Retina (tissue), 1 donor: ENCODE measurements at places on chromosomes 2 and 18.
A peak's percentile ranks its signal among the peaks of the same experiment; 100 is the strongest.

GRCh38 chr2:180385601-180386201, 378.6 kb upstream of the CWC22 start:
- no peak for DNase-seq

- DNase-seq = peak; percentile 63
Observed at GRCh38 chr2:69306393-69306821, 80.6 kb downstream of the GFPT1 start.

DNA sequence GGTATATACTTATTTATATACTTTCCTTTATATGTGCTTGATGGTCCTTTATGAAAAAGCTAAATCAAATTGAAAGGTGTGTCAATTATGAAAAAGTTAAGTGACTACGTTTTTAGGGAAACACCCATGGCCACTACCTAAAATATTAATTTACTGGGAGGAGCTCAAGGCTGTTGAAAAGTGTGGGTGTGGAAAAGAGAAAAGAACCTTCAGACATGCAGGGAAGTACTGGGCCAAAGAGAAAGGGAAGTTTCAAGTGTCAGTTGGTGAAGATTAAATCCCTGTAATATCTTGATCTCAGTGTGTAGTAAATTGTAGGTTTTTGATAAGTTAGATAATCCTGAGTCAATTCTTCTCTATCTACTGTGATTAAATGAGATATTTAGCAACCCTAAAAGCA, 6.2 kb upstream of the GKN1 start:
- DNase-seq = no peak

- no peak for DNase-seq
Observed at GRCh38 chr2:197081294-197081693, 154.8 kb upstream of the PGAP1 start.

GRCh38 chr2:15673919-15674636, 82.4 kb downstream of the DDX1 start:
- peak; percentile 48 for DNase-seq

DNA sequence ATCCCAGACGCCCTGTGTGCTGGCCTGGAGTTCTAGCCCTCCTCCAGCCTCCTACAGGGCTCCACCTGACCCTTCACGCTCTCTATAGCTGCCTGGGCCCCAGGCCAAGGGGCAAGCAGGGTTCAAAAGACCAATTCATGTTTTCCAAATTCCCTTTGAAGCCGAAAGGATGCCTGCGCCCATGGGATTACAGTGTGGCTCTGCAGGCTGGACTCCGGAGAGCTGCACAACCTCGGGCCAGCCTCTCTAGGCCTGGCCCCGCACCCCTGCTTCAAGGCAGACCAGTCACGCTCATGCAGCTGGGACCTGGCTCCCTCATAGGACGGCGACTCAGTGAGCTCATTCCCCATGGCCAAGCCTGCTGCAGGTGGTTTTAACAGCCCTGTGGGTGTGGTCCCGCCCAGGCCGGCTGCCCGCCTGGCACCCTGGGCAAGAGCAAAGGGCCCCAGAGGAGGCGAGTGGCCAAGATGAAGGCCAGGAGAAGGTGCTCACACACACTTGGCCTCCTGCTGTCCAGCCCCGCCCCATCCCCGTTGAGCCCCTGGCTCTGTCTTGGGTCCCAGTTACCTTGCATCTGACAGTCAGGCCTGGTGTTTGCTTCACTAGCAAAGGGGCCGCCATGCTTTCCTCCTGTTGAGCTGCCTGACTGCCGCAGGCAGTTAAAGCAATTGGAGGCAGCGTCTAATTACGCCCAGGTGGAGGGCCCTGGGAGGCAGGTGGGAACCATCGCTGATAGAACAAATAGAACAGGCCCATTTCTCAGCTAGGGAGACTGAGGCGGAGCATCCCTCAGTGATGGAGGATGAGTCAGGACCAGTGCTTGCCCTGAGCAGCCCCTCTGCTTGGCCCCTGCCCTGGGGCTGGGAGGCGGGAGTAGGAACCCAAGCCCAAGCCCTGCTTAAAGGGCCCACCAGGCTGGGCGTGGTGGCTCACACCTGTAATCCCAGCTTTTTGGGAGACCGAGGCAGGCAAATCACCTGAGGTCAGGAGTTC, 56.9 kb downstream of the SMAD7 start:
- DNase-seq = no peak

DNA sequence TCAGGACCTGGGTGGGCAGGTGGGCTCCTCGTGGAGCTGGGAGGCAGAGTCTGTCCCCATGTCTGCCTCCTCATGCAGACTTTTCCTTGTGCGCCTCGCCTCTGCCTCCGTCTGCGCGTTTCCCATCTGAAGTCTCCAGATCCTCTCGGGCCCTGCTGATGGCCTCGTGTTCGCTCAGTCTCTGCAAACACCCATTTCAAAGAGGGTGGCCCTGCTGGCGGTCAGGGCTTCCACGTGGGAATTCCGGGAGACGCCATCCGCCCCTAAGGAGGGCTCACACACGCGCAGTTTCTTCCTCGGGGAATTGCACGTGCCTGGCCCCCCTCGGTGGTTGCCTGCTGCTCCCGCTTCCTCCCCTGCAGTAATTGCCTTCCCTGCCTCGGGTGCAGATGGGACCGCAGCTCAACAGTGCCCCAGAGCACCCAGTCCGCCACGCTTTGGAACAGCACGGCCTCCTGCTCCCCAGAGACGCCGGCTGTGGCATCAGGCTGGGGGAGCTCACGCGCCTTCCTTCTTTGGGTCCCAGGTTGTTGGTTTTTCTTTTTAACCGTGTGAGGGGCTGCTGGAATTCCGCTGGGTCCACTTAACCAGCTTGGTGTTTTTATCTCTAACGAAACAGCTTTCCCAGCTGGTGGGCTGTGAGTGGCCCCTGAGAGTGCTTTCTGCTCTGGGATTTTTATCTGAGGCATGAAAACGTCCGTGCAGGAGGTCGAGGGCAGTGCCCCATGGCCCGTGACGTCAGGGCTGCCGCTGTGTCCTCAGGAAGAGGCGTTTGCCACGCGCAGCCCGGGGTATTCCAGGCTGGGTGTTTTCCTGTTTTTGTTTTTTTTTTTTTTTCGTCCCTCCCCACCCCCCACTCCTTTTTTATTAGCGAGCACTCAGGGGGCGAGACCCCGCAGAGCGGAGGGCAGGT, 16.1 kb downstream of the NFATC1 start:
- peak; percentile 40 for DNase-seq

- no peak for DNase-seq
Observed at GRCh38 chr18:37958499-37958898, 392.9 kb upstream of the CELF4 start.

GRCh38 chr2:246489-247144, 17.2 kb downstream of the SH3YL1 start:
- DNase-seq = peak; percentile 48

- no peak for DNase-seq
Observed at GRCh38 chr2:157259960-157260359, 2.5 kb downstream of the GALNT5 start.

GRCh38 chr2:230356084-230356483, 29.1 kb downstream of the SP140L start:
- no peak for DNase-seq

GRCh38 chr2:32399221-32399620, 42.4 kb downstream of the BIRC6 start:
- DNase-seq = no peak

DNA sequence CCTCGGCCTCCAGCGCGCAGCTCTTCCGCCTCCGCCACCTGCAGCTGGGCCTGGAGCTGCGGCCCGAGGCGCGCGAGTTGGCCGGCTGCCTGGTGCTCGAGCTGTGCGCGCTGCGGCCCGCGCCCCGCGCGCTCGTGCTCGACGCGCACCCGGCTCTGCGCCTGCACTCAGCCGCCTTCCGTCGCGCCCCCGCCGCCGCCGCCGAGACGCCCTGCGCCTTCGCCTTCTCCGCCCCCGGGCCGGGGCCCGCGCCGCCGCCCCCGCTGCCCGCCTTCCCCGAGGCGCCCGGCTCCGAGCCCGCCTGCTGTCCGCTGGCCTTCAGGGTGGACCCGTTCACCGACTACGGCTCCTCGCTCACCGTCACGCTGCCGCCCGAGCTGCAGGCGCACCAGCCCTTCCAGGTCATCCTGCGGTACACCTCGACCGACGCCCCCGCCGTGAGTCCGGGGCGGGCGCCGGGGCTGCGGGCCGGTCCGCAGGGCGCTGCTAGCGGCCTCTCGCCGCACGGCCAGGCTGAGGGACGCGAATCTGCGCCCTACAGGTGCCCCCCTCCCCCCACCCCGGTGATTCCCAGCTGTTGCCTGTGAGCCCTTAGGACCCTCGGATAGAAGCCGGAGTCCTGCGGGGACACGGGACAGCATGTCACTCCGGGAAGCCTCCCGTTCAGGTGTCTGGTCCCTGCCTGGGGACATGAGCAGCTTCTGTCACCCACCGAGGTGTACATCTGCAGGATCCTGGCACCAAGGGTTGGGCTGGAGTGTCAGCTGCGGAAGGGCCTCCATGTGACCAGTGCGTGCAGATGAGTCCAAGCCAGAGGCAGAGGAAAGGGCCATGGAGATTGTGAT, 616 bp downstream of the RNPEPL1 start:
- peak; percentile 54 for DNase-seq

- no peak for DNase-seq
Observed at GRCh38 chr2:203685081-203685621, 21.3 kb upstream of the CD28 start.

GRCh38 chr18:74791501-74792194, 194.0 kb downstream of the ZNF407 start:
- DNase-seq = no peak

GRCh38 chr2:81545626-81546025, 1241.1 kb upstream of the LRRTM1 start:
- no peak for DNase-seq

DNA sequence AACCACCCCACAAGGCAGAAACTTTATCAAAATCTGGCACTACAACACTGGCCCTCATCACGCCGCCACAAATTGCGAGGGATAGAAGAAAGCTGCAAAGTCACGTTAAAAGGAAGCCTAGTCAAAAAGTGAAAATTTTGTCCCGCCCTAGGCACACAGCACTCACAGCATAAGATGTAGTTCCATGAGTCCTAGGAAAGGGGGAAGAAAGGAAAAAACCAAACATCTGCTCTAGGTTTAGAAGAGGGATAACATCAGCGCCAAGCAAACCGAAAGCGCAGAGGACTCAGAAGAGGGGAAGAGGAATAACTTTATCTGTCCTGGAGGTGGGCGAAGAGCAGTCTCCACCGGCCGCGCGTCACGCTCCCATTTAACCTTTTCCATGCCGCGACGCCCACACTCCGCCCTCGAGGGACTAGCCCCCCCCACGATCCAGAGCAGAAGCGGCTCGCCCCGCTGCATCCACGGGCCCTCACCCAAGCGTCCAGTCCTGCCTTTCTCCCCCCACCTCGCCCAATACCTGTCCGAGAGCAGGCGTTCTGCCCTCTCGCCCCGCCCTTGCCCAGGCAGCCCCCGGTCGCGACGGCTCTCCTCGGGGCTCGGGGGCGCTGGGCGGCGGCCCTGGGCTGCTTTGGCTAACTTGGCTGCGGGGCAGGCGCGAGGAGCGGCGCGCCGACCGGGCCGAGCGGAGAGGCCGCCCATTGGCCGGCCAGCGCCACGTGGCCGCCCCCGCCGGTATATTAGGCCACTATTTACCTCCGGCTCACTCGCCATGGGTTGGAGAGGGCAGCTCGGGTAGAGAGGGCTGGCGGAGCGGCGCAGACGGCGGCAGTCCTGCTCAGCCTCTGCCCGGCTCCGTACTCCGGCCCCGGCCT, at the start of gene HOXD1:
Gene HOXD1 (plus strand): TSS at position 770 of the 875 bp plus-strand sequence. CDS start 134 bp downstream, outside the sequence.
- no peak for DNase-seq

GRCh38 chr2:108184419-108184818, 55.3 kb upstream of the SULT1C3 start:
- no peak for DNase-seq

GRCh38 chr2:64635976-64636911, 17.5 kb downstream of the SERTAD2 start:
- no peak for DNase-seq

- peak; percentile 49 for DNase-seq
Observed at GRCh38 chr2:3461801-3462492, 57.4 kb downstream of the ADI1 start.

- DNase-seq = no peak
Observed at GRCh38 chr2:181196401-181196800, 216.0 kb downstream of the UBE2E3 start.

DNA sequence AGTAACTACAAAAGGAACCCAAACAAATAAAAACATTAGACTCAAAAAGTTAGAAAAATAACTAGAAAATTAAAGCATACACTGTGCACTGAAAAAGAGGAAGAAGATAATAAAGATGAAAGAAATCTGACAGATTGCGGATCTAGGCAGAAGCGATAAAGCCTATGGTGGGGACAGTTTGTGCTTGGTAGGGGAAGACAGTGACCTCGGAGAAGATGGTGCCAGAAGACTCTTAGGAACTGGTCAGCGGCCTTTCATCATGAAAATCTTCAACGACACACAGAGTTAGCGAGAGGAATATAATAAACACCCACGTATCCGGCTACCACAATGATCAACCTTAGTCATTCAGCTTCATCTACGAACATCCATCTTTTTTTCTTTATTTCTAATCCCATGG, 180.5 kb downstream of the HDAC4 start:
- no peak for DNase-seq

GRCh38 chr18:55452123-55452611, 135.8 kb downstream of the TCF4 start:
- DNase-seq = no peak

DNA sequence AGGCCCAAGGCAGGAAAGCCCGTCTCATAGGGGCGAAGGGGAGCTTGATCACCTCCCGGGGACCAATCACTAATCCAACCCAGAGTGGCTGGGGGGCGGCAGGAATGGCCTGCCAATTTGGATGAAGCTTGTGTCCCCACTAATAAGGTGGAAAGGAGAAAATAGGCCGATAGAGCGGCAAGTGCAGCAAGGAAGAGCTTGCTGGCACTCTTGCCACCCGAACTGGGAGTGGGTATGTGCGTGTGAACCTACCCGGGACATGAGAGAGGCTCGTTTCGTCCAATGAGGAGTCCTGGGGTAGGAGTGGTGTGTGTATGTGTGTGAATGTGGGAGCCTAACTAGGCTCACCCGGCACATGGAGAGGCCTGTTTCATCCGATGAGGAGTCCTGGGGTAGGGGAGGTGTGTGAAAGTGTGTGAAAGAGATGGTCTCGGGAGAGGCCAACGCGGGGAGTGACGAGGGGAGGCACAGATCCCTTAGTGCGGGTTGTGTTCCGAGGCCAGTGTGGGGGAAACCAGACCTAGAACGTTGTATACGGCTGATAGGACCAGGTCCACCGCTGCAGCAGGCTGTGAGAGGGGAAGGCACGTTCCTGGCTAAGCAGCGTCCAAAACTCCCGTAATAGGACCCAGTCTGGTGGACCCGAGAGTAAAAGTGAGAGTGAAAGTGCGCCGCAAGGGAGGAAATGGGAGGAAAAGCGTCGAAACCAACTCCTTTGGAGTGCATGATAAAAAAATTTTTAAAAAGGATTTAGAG, 47.1 kb upstream of the SELENOI start:
- DNase-seq = peak; percentile 69

DNA sequence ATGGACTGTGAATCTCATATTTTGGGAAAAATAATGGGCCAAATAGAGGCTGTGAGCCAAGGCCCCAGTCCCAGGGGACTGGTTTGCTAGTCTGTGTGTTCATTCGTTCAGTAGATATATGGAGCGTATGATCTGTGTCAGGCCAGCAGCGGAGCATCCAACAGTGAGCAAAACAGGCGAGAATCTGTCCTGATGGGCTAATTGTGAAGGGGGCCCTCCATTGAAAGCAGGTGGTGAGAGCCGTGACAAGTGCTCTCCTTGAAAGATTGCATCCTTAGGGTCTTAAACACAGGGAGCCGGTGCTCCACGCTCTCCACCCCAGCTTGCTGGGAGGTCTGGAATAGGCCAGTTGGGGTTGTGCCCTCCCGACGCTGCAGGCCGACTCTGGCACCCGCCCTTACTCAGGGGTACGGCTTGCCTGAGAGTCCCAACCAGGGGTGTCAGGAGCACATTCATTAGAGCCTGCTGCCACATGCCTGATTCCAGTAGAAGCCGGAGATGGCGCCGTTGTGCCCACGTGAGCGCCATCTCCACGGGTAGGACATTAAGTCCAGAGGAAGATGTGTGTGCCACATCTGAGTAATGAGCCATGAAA, 213.3 kb downstream of the SH3RF3 start:
- no peak for DNase-seq
